ENCODE measurements at places on chromosomes 3 and 15.

DNA sequence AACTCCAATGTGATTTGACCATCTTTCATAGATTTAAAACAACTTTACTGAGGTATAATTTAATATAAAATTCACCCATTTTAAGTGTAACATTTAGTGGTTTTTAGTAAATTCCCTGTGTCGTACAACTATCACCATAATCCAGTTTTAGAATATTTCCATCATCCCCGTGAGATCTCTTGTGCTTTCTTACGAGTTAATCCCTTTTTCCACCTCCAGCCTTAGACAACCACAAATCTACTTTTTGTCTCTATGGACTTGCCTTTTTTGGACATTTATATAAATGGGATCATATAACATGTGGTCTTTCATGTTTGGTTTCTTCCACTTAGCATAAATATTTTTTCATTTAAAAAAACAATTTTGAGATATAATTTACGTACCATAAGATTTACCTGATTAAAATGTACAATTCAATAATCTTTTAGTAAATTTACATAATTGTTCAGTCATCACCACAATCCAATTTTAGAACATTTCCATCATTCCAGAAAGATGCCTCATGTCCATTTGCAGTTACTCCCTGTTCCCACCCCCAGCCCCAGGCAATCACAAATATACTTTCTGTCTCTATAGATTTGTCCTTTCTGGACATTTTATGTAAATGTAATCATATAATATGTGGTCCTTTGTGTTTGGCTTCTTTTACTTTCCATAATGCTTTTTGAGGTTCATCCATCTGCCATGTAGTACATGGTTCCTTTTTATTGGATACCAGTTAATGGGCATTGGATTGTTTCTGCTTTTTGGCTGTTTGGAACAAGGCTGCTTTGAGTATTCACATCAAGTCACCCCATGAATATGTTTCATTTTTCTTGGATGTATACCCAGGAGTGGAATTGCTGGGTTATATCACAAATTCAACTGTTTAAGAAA, 3.1 kb downstream of the OXSR1 start:
- DNase-seq = no peak

DNA sequence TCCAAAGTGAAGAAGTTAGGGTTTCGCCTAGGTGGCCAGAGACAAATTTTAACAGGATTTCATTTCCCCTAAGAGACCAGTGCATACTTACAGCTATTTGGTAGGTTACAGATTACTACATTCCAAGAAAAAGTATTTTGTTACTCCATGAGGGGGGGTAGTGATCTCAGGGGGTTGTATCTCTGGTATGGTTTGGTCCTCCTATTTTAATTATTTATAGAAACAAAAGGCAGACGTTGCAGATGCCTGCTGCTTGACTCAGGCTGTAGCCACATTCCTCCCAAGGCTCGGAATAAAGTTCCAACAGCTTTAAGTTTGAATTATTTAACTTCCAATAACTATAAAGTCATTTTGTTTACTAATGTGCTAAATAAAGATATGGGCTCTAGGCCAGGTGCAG, 1.3 kb upstream of the TRIM59 start:
- no peak for DNase-seq

DNA sequence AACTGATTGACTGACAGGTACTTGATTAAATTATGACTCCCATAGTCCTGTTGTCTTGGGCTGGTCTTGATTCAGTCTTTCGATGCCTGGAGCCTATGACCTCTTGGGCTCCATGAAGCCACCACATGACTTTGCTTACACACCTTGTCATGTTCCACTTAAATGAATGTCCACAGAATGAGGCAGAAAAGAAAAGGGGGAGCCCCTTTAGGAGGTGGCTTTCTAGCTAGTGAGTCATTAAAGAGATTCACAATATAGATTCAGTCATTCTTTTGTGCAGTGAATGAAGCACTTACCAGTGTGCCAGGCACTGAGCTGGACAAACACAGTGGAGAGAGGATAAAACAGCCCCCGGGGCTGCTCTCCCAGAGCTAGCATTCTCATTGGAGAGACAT, 17.1 kb downstream of the VIPR1 start:
- DNase-seq = no peak

DNA sequence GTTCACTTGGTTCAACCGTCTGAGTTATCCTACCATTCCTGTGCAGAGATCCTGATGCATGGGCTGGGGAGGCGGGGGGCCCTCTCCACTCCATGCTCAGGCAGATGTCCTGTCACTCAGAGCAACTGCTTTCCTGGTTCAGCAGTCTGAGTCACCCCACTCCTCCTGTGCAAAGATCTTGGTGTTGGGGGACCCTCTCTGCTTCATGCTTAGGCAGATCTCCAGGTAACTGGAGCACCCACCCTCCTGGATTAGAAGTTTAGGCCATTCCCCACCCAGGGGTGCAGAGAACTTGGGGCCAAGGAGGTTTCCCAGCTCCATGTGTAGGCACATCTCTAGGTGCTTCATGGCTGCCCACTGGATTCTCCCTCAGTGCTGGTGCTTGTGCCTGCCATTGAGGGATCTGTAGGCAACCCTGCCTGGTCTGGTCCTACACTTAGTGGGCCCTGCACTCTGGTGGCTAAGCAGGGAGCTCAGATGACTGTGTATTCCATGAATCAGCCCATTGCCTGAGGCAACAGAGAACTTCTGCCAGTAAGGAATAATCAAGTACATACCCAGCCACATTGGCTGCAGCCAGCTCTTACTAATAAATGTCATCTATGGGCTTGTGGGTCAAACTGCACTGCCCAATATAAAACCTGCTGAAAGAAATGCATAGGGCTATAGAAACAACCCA, 465.4 kb upstream of the THBS1 start:
- DNase-seq = no peak

DNA sequence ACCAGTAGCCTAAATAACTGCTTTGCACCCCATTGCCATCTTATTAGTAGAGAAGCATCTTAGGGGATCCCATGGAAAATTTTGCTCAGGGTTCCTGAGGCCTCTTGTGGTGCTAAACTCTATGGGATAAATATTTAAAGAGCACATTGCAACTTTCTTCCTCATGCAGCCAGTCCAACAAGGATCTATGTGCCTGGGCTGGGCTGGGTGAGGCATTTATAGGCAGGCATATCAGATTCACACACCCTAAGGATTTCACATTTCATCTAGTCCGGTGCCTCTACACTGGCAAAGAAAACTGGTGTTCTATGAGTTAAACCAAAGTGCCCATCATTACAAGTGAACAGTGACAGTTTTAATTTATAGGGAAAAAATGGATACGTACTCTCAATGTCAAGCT, 512.3 kb downstream of the EDEM1 start:
- no peak for DNase-seq

GRCh38 chr3:189273736-189274135, 102.0 kb downstream of the TPRG1 start:
- no peak for DNase-seq

DNA sequence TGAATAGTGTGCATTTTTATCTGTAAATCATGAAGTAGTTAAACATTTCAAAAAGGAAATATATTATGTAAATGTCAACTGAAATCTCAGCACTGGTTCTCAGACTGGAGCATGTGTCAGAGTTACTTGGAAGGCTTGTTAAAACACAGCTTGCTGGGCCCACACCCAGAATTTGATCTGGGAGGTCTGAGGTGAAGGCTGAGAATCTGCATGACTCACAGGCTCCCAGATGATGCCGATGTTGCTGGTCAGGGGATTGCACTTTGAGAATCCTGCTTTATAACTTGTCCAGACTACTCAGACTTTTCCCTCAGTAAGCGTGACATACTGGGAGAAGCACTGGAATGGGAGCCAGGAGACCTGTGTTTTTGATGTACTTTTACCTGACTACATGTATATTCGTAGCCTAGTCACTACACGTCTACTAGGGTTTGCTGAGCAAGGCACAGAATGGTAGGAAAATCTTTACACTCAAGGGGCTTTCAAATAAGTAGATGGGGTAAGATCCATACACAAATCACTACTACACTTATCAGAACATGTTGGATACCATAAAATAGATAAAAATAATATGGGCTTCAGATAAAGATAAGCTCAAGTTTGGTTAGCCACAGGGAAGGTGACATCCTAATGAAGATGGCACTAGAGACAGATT, 77.1 kb upstream of the MEX3B start:
- no peak for DNase-seq

GRCh38 chr3:62361261-62361660, 12.1 kb downstream of the FEZF2 start:
- DNase-seq = no peak

GRCh38 chr3:117735481-117736101, 1026.0 kb downstream of the TUSC7 start:
- DNase-seq = no peak

DNA sequence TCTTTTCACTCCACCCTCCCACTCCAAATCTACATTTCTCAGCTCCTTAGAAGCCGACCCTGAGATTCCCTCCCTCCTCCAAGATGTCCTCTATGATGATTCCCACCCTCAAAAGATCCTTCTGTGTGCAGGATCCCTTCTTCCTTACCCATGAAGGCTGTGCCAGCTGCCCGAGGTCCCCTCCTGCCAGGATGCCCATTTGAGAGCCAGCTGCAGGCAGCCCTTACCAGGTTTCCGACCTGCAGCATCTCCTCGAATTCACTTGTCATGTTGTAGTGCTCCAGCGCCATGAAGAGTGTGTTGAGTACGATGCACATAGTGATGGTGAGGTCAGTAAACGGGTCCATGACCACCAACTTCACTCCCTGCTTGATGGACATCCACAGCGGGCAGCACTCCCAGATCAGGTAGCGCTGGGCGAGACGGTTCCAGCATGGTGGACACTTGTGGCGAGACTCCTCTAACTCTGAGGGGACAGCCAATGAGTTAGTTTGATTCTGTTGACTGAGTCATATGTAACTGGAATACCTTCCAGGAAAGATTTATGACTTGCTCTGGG, 51.9 kb downstream of the SCN5A start:
- DNase-seq = no peak

GRCh38 chr3:142228964-142229363, 3.6 kb upstream of the GK5 start:
- no peak for DNase-seq

DNA sequence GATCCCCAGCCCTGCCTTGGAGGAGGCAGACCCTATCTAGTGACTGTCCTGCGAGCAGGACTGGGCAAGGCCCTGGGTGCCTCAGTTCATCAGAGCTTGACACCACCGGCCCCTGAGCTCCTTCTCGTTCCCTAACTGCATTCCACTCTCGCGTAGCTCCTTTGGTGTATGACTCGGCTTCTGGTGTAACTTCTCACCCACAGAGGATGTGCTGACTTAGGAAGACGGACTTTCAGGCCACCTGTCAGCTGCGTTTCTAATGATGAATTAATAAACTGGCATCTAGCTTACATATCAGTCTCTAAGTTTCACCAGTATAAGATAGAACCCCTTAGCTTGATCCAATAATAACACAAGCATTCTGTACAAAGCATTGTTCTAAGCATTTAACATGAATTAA, 17.5 kb downstream of the ABCF3 start:
- no peak for DNase-seq

- DNase-seq = no peak
These were observed 39.8 kb upstream of the FGF7 start for GRCh38 chr15:49383266-49383665.

- DNase-seq = no peak
These were observed 9.7 kb downstream of the TRPM7 start for GRCh38 chr15:50676799-50677483.

- DNase-seq = no peak
These were observed 225.1 kb downstream of the NTRK3 start for GRCh38 chr15:88031461-88031860.

DNA sequence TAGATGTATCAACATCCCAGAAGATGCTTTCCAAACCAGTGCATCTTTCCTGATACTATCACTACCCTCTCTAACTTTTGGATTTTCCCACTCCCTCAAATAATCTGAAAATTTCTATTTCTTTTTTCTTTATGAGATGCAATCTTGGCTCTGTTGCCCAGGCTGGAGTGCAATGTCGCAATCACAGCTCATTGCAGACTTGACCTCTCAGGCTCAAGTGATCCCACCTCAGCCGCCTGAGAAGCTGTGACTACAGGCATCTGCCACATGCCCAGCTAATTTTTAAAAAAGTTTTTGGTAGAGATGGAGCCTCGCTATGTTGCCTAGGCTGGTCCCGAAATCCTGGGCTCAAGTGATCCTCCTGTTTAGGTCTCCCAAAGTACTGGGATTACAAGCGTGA, 239.7 kb downstream of the SUCLG2 start:
- DNase-seq = no peak

- DNase-seq = peak; percentile 7
These were observed 281.9 kb upstream of the ONECUT1 start for GRCh38 chr15:53072077-53072476.

DNA sequence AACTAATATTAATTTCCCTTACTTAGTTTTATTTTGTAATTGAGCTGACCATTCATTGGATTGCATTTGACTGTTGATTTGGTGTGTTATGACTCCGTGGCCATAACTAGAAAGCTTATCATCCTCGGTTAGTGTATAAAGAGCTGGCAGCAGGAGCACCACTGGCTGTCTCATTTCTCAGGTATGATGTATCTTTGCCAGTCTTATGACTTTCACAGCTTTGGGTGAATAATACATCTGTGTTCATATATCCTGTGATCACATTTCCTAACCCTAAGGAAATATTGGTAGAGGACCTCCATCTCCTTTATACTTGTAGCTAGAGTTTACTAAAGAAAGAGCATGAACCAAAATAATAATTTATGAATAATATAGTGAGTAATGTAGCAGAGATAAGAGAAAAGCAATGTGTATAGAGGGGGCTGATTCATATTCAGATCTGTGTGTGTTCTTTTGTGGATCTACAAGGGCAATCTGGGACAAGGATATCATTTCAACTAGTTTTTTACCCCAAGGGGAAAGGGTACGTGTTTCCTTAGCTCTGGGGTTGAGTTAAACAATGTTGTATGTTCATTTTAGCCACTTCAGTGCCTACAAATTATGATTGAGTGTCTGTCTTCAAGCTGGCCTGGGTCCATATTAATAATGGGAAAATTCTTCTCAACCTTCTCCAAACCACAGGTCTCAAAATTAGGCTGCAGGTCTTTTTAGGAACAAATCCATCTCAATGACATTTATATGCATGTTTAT, 901.7 kb downstream of the NTRK3 start:
- DNase-seq = no peak

DNA sequence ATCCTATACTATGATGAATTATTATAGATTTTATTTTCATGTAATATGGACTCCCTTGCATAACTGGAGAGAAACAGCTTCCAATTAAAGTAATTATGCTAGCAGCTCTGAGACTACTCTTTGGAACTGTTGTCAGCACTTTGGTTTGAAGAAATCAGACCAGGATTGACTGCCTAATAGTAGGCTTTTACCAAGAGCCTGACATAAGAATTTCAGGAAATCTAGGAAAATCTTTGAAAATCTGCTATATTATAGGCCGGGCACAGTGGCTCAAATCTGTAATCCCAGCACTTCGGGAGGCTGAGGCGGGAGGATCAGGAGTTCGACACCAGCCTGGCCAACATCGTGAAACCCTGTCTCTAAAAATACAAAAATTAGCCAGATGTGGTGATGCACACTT, 62.9 kb downstream of the ZNF609 start:
- no peak for DNase-seq

GRCh38 chr15:51323749-51324148, 14.6 kb downstream of the CYP19A1 start:
- no peak for DNase-seq
